ENCODE measurements at places on chromosomes 6 and 20.

- no peak overlapping the region for H3K4me3 ChIP-seq
- no peaks in the 10 kb centered on the region for H3K27me3 ChIP-seq
- H3K4me1 ChIP-seq, result no peaks in the 10 kb centered on the region
- H3K36me3 ChIP-seq, result no peaks in the 10 kb centered on the region
- no peak for DNase-seq
Observed at GRCh38 chr6:100382031-100382430, 82.7 kb downstream of the SIM1 start.

DNA sequence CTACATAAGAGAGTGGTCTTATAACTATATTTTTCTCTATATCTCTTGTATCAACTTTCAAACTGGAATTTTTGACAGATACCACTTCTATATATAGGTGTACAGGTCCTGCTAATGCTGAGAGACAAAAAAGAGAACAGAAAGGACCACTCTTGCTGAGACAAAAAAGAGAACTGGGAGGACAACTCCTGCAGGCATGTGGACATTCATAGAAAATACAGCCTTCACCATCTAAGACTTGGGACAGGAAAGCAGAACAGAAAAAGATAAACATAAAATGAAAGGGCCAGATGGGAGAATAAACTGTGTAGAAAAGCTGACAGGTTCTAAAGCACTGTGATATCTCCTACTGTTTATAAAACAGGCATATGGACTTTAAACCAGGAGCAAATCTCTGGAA lies 541.0 kb upstream of the ADGRB3 start:
- no peak for DNase-seq
- H3K27me3 ChIP-seq, result no peaks in the 10 kb centered on the region
- no peak overlapping the region for H3K27ac ChIP-seq
- H3K4me3 ChIP-seq, result no peak overlapping the region

GRCh38 chr6:96613291-96613999 lies 50.5 kb downstream of the FHL5 start:
- no peaks in the 10 kb centered on the region for H3K27me3 ChIP-seq
- no peaks in the 10 kb centered on the region for H3K4me1 ChIP-seq
- H3K36me3 ChIP-seq, result no peaks in the 10 kb centered on the region
- no peak overlapping the region for H3K4me3 ChIP-seq

GRCh38 chr20:47502271-47503239 lies 868 bp downstream of the NCOA3 start:
- no peaks in the 10 kb centered on the region for H3K36me3 ChIP-seq
- no peak for DNase-seq
- H3K27me3 ChIP-seq, result no peaks in the 10 kb centered on the region
- peak overlapping the region; percentile 93 for H3K27ac ChIP-seq
- H3K4me3 ChIP-seq, result peak overlapping the region; percentile 88

DNA sequence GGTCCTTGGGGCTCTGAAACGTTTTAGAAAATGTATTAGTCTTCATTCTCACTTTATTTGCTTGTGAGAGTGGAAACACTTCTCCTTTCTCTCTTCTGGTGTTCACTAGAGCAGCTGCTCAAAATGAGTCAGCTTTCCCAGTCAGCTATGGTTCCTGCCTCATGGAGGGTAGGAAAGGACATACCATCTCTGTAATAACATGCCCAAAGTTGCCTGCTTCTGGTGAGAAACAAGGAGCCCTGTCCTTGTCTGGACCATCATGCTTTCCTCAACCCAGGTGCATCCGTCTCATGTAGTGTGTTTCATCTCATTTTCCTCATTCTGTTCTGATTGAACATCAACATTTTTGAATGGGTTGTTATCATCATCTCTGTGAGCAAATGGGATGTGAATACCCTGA lies 17.1 kb upstream of the TINAG start:
- H3K36me3 ChIP-seq, result no peaks in the 10 kb centered on the region
- H3K27ac ChIP-seq, result no peak overlapping the region
- no peaks in the 10 kb centered on the region for H3K27me3 ChIP-seq
- H3K4me1 ChIP-seq, result no peaks in the 10 kb centered on the region
- H3K4me3 ChIP-seq, result no peak overlapping the region
- DNase-seq, result no peak

- DNase-seq, result no peak
- H3K36me3 ChIP-seq, result no peaks in the 10 kb centered on the region
- no peak overlapping the region for H3K27ac ChIP-seq
- H3K4me3 ChIP-seq, result no peak overlapping the region
Observed at GRCh38 chr6:166905013-166905412, 51.3 kb downstream of the RNASET2 start.

GRCh38 chr6:14505401-14505800 lies 387.8 kb downstream of the CD83 start:
- no peaks in the 10 kb centered on the region for H3K27me3 ChIP-seq
- DNase-seq, result no peak
- peaks cover 12% of the 10 kb centered on the region for H3K4me1 ChIP-seq
- H3K4me3 ChIP-seq, result no peak overlapping the region

GRCh38 chr6:99905209-99906106 lies 88.6 kb downstream of the MCHR2 start:
- no peaks in the 10 kb centered on the region for H3K27me3 ChIP-seq
- H3K4me3 ChIP-seq, result no peak overlapping the region
- no peak overlapping the region for H3K27ac ChIP-seq
- H3K36me3 ChIP-seq, result no peaks in the 10 kb centered on the region

DNA sequence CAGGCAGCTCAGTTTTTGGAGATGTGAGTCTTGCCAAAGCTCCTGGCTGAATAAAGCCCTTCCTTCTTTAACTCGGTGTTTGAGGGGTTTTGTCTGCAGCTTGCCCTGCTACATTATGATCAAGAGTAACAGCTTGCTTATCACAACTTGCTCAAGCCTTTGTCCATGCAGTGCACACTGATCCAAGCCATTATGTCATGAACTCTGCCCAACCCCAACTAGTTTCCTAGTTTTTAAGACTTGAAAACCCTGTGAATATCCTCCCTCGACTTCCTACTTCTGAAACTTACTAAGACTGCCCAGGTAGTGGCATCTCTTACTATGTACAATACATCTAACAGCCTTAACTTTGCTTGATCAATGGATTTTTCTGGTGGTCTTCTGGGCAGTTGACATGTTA lies 50.3 kb upstream of the ADGRF4 start:
- H3K4me3 ChIP-seq, result no peak overlapping the region
- H3K4me1 ChIP-seq, result no peaks in the 10 kb centered on the region
- H3K36me3 ChIP-seq, result no peaks in the 10 kb centered on the region
- DNase-seq, result no peak
- no peaks in the 10 kb centered on the region for H3K27me3 ChIP-seq
